ENCODE measurements at places on chromosomes 3 and 15.
A peak's percentile ranks its signal among the peaks of the same experiment; 100 is the strongest.

GRCh38 chr3:64809086-64809485 is 121.3 kb upstream of the ADAMTS9 start:
- no peak for DNase-seq

- DNase-seq: no peak
These were observed 91.4 kb upstream of the PSMD6 start for GRCh38 chr3:64114651-64115050.

DNA sequence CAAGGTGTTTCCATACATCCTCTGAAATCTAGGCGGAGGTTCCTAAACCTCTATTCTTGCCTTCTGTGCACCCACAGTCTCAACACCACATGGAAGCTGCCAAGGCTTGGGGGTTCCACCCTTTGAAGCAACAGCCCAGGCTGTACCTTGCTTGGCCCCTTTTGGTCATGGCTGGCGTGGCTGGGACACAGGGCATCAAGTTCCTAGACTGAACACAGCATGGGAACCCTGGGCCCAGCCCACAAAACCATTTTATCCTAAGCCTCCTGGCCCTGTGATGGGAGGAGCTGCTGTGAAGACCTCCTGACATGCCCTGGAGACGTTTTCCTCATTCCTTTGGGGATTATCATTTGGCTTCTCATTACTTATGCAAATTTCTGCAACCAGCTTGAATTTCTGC is 739.0 kb upstream of the NECTIN3 start:
- DNase-seq: no peak

- no peak for DNase-seq
These were observed 236.4 kb downstream of the ISL2 start for GRCh38 chr15:76572983-76573314.

GRCh38 chr3:4724051-4724629 is 231.0 kb downstream of the ITPR1 start:
- DNase-seq: no peak

GRCh38 chr15:69150841-69151240 is 9.6 kb upstream of the GLCE start:
- DNase-seq: no peak

GRCh38 chr3:31349001-31349748 is 183.6 kb upstream of the STT3B start:
- no peak for DNase-seq

- no peak for DNase-seq
These were observed 25.8 kb downstream of the GREM1 start for GRCh38 chr15:32743411-32744140.

GRCh38 chr3:189270248-189270832 is 98.6 kb downstream of the TPRG1 start:
- DNase-seq: peak; percentile 95

DNA sequence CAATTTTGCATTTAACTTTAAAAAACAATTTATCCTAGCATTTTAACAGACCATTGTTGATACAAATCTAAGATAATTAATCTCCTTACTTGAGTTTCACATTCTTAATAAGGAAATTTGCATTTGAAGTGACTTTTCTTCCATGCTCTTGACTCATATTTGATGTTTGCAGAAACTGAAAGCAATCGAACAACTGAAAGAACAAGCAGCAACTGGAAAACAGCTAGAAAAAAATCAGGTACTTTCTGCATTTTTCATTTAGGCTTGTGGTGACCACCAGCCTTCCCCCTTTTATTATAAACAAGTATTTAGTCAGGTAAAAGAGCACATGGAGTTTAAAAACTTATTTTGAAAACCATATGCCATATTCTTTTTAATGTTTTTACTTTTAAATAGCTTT is 20.1 kb upstream of the SELENOT start:
- DNase-seq: no peak

DNA sequence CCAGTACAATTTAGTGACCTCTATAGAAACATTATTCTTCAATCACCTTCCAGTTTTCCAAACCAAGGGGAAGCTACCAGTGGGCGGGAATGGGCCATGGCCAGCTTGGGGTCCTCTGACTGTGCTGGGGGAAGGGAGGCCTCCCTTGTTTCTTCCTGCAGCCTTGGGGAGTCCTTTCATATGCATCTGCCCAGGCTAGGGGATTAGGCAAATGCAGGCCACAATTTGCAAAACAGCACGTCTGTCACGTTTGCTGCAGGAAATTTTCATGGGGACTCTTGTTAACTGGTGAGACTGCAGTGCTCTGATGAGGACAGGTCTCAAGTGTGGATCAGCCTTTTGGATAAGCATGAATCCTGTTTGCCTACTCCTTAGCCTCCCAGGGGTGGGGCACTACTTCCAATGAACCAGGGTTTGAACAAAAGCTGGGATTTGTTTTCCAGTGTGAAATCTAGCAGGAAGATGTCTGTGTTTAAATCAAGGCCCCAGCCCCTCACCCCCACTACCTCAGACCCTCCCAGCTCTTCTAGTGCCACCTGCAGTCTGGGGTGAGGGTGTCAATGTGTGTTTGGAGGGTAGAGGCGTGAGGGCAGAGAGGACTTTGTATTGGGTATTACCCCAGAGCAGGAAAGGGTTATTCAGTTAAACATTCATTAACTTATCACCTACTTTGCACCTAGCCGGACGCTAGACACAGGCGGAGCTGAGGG is 219.9 kb downstream of the OPA1 start:
- DNase-seq: no peak

DNA sequence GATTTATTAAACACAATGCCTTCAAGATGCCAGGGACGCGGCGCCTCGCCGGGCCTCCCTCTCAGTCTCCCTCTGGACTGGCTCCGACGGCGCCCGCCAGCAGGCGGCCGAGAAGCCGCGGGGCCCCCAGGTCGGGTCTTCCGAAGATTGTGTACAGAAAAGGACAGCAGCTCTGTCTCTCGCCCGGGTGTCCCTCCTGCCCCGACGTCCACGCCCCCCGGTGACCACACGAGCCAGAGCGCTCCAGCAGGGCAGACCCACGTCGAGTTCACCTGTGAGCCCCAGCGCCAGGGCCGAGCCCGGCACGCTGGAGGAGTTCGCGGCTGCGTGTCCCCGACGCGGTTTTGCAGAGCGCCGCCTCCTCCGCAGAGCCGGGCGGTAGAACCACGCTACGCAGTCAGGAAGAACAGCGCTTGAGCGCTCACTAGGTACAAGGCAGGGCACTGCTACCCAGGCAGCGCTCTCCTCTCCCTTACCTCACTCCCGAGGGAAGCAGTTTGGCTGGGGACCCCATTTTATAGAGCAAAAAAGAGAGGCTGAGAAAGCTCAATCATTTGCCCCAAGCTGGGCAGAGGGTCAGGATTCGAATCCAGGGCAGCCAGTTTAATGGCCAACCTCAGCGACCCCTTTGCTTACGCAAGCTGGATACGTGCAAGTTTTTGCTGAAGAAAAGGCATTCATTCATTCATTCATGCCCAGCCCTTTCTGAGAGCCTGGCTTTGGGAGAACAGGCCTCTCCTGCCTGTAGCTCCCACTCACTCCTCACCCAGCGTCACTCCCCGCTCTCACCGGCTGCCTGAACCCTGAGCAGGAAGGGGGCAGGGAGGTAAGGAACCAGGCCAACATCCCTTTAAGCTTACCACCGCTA is 3.0 kb upstream of the TLE3 start:
- DNase-seq: no peak

- no peak for DNase-seq
These were observed 2.5 kb downstream of the SCAMP2 start for GRCh38 chr15:74870436-74871215.

- no peak for DNase-seq
These were observed at the start of gene IGDCC3 for GRCh38 chr15:65377976-65378366. Gene IGDCC3 (minus strand): TSS chr15:65378002. CDS start chr15:65377788, 214 bp downstream.

DNA sequence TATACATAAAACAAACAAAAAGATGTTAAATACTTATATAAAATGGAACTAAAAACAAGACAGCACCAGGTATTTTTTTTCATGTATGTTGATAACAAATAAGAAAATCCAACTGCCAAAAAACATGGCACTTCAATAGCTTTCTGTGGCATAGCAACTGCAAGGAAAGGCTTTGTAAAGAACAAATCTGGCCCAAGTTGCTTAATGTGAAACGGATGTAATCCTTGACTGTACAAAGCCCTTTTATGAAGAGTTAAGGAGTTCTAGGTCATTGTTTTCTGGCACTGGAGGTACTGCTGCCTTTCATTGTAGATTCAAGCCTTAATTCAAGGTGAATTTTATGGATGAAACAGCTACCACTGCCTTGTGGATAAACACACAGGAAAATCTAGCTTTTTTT is 68.8 kb upstream of the SLC12A8 start:
- DNase-seq: no peak

GRCh38 chr15:76711351-76711827 is 193.8 kb downstream of the SCAPER start:
- no peak for DNase-seq

GRCh38 chr15:39796601-39797000 is 14.0 kb upstream of the FSIP1 start:
- DNase-seq: no peak

DNA sequence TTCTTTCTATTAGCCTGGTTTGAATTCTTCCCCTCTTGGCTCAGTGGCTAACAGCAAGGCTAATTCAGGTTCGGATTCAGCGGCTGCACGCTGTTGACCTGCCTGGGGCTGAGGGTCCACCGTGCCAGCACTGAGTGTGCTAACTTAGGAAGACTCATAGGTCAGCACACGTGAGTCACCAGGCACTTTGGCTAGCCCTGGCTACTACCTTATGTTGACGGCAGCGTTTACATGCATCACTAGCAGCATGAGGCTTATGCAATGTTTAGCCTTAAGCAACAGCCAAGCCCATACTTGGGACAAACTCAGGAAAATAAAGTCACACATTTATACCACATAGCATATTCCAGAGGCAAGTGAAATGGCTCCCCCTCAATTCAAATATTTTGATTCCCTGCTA is 137.7 kb downstream of the RAB11A start:
- no peak for DNase-seq

- no peak for DNase-seq
These were observed 60.5 kb upstream of the MME start for GRCh38 chr3:155019575-155019974.

DNA sequence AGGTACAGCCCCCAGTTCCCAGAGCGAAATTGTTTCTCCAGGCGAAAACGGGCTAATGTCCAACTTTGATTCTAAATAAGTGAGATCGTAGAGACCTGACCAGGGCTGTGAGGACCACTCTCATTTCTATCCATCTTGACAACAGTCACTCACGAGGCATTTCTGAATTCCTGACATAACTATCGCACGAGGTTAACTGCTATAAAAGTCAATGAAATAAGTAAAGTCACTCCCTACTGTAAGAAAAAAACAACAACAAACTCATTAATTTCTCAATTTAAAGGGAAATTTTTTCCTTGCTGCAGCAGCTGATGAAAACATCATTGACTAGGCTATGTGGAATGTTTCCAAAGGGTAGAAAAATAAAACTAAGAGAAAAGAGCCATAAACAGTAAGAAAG is 69.1 kb downstream of the GREM1 start:
- no peak for DNase-seq

DNA sequence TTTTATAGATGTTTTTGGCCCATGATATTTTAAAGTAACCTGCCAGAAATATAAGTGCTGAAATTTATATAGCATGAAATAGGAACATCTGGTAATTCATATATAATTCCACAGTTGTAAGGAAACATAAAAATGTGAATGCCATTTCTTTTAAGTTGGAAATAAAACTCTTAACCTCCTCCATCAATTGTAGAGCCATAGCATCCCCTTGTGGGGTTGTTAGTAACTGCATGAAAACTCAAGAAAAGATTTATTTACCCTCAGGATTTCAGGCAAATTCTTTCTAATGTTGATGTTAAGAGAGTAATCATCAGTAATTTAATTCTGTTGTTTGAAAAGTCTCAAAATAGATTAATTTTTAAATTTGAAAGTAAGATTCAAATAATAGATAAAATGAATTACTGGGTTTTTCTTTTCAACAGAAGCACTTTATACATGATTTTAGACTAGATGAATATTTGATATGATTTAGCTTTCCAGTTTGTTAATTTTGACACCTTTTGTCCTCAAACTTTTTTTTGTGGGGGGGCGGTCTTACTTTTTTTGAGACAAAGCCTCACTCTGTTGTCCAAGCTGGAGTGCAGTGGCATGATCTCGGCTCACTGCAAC is 74.7 kb downstream of the RASA2 start:
- DNase-seq: peak; percentile 81

DNA sequence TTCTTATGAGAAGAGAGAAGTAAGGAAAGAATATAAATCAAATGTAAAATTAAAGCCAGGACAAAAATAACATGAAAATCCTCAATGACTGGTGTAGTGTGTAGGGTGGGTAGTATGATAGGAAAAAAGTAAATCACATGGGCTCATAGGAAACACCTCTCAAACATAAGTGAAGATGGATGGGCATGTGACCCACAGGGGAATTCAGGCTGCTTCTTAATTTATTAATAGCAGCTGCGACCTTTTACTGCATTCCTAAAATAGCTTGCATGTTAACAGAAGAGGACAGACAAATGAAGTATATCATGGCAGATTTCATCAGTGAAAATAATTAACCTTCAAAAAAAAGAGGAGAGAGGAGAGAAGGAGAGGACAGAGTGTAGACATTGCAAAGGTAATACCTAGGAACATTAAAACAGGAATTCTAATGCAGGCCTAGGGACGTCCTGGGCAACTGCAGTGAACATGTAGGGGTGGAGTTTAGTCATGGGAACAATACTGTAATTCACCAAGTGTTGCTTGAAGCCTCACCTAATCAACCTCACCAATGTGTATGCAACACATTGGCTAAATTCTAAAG is 132.9 kb downstream of the KCNMB2 start:
- DNase-seq: no peak

DNA sequence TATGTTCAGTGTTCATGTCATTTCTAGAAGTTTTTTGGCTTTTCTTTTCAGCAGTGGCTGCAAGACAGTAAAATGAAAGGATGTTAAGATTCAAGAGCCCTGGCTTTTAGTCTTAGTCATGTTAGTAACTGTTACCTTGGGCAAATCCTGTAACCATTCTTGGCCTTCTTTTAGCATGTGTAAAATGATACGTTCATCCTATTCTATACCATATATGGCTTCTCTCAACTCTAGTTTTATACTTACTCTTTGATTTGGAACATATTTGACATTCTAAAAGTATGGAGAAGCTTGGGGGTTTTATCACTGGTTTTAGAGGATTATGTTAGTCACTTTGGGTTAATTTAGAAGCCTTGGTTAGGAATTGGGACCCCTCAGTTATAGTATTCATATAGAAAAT is 20.1 kb downstream of the GTF2E1 start:
- no peak for DNase-seq

DNA sequence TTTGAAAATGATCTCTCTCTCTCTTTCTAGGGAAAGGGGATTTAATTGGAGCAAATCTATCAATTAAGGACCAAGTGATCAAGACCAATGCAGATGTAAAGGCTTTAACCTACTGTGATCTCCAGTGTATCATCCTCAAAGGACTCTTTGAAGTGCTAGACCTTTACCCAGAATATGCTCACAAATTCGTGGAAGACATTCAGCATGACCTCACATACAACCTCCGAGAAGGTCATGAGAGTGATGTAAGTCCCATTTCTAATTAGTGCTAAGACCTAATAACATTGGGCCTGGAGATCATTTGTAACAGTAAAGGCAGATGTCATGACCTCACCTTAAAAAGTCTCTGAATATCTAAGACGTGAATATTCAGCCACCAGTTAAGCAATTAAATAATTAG is 308.4 kb downstream of the KCNH8 start:
- no peak for DNase-seq

Measured in T47D (cell line).